ENCODE measurements at places on chromosomes 5 and 9. TPM values are rescaled to one million over a fixed set of nuclear protein-coding genes. Genes with fewer than 3 reads are reported as not detected.

C5orf58 gene
- polyA plus RNA-seq = 0.11 TPM

HTR1A gene
- polyA plus RNA-seq = not detected

PNPLA7 gene
- polyA plus RNA-seq = 3.1 TPM

CYSRT1 gene
- polyA plus RNA-seq = 17.0 TPM

IL31RA gene
- not detected for polyA plus RNA-seq

GABRA6 gene
- polyA plus RNA-seq = 0.10 TPM

SVEP1 gene
- polyA plus RNA-seq = 6.6 TPM

All from renal pelvis (tissue), 12 donors.